ENCODE measurements at places on chromosomes 4 and X.

DNA sequence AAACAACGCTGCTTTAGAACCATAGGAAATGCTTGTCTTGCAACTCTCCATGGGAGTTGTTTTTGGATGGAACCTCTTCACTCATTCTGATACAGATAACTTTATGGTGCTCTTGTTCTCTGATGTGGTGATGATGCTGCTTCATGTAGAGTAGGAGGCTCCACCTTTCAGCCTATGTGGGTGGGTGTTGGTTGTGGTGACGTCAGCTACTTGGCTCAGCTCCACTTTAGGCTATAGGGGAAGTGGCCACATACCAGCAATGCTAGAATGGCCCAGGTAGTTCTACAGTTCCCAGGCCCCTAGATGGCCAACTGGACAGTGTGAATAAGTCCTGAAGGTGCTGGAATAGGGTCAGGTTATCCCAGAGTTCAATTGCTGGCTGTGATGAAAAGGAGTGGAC lies 192.1 kb downstream of the TBX22 start:
- no peak for DNase-seq

GRCh38 chrX:19541196-19541595 lies 25.9 kb upstream of the MAP3K15 start:
- no peak for DNase-seq

- DNase-seq = no peak
These were observed 66.8 kb upstream of the ANK2 start for GRCh38 chr4:112982680-112983079.

DNA sequence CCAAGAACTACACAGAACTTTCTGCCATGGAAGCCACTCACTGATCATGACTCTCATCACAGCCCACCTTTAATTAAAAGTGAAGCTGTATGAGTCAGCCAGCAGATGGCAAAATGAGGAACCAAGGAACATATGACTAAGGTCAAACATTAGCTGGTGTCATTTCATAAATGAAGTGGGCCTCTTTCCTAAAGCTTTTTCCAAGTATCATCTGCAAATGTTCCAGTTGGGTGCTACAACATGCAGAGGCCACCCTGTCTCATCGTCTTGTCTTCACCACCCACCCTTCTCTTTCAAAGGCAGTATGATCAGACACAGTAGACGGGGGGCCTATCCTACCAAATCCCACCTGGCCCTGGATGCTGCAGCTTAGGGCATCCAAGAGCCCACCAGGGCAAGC lies 9.2 kb upstream of the EOLA1 start:
- DNase-seq = no peak

- DNase-seq = no peak
These were observed 80.8 kb downstream of the FAM13A start for GRCh38 chr4:88975958-88976774.

GRCh38 chr4:101008503-101008902 lies 338.8 kb downstream of the PPP3CA start:
- DNase-seq = no peak

DNA sequence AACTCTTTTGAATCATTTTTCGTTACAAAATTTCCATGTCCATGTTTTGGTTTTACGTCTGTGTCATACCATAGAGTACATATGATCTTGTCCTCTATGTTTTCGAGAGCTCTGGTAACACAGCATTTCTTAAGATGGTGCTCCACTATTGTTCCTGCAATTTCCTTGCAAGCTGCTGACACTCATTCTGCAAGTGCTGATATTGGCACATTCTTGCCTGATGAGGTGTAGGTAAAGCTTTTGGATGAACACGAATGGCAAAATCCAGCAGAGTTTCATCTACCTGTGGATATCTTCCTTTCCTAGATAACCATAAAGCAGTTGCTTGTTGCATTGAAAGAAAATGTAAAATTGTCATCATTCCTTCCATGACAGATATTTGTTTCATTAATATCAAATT lies 41.3 kb downstream of the MAGEB17 start:
- DNase-seq = no peak

DNA sequence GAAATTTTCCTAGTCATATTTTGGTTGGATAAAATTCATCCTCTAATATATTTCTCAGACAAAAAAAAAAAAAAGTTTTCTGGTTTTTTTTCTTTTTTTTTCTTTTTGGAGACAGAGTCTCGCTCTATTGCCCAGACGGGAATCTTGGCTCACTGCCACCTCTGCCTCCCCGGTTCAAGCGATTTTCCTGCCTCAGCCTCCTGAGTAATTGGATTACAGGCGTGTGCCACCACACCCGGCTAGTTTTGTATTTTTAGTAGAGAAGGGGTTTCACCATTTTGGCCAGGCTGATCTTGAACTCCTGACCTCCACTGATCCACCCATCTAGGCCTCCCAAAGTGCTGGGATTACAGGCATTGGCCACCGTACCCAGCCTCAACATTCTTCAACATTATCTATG lies 432.7 kb upstream of the PABPC4L start:
- no peak for DNase-seq

DNA sequence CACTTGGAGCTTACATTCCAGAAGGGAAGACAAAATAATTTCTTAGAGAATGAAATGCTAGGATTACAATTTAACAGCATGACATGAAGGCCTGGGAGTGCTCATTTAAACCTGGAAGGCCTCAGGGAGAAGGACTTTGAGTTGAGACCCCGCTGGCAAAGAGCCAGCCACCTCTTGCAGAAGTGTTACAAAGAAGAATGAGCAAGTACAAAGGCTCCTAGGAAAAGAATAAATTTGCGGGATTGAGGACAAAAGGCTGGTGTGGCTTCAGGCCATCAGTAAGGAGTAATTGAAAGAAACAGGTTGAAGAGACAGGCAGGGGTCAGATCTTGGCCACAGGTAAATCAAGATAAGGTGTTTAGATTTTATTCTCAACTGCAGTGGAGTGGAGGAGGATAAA lies 3.1 kb upstream of the ELOVL6 start:
- no peak for DNase-seq

- no peak for DNase-seq
These were observed 484.3 kb upstream of the FAT1 start for GRCh38 chr4:187207931-187208330.

DNA sequence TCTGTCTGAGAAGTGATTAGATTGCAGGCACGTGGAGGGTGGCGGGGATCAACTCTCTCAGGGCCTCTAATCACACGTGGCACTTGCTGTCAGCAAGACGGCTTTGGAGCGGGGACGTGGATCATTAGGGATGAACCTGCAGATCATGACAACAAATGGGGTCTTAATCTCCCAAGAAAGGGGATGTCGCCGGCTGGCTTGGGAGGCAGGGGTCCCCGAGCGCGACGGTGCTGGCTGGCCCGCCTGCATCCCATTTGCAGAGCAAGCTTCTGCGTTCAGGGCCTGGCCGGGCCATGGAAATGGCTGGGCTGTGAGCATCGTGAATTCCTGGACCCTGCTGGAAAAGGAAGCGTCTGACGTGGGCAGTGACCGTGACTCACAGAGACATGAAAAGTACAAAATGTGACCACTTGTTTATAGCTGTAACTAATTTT lies 85.1 kb upstream of the SHOX start:
- DNase-seq = no peak

- DNase-seq = no peak
These were observed 124.8 kb upstream of the KLF8 start for GRCh38 chrX:56107320-56107719.

GRCh38 chr4:17356926-17357325 lies 155.0 kb downstream of the QDPR start:
- DNase-seq = no peak

GRCh38 chrX:7218321-7219152 lies 70.6 kb upstream of the PUDP start:
- no peak for DNase-seq

DNA sequence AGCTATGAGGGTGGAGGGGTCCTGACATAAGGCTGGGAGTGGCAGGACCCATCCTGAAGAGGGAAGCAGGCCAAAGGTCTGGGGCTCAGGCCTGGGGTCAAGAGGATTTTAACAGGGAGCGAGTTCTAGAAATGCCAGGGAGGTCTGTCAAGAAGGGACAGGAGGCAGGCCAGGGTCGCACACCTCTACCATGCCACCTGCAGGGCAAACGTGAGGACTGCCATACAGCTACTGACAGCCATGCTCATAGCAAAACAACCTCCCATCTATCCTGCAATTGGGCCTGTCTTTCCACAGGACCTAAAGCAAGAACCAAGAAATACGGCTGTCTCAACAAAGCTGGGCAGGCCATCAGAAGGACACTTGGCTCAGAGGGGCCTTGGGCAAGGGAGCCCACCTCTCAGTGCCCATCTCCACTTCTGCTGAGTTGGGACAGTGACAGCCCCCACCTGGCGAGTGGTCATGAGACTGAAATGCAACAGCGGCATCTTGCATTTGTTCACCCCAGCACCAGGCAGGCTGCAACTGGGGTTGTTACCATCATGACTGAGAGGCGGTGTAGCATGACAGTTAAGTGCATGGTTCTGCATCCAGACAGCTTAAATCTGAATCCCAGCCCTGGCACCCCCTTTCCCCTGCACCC lies 92.7 kb downstream of the WFS1 start:
- no peak for DNase-seq

DNA sequence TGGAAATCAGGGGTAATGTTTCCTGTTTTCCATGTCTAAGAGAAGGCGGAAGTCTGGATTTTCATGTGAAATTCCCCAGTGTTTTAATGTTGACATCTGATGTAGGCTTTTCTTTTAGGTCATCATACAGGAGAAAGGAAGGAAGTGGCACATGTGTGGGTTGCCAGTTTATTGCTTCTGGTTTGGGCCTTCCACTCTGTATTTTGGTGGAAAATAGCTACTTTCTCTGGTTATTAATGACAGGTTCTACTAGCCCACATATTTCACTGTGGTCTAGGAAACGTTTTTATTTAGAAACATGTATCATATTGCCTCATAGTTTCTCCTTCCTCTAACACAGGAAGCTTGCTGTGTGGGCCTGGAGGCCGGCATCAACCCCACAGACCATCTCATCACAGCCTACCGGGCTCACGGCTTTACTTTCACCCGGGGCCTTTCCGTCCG lies 7.2 kb downstream of the PDHA1 start:
- no peak for DNase-seq

DNA sequence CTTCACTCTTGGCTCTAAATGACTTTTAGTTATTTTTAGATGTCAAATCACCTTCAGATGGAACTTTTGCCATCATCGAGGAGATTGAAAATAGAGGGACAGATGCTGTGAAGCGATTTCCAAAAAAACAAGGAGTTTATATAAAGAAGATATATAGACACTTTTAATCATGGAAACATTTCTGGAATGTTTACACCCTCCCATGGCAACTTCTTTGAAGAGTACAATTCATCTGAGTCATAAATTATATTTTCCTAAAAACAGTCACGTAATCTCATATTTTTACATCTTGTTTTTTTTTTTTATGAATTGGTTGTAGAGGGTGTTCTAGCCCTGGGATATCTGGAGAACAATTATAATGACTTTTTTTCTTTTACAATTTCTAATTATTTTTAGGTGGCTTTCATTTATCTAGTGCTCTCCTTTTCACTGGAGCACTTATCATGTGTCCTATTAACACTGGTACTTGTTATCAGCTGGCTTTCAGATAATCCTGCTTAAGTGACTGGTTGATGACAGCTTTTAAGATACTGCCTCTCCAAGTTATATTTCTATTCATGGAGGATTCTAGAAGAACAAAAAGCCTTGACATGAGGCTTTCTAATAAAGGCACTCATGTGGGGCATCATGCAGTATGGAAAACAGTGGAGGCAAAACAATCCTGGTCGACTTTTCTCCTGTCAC lies 24.9 kb downstream of the PCDH7 start:
- no peak for DNase-seq
